ENCODE measurements at places on chromosomes 13 and 19.

- no peak for DNase-seq
These were observed 457.3 kb upstream of the MIR17HG start for GRCh38 chr13:90889906-90890834.

DNA sequence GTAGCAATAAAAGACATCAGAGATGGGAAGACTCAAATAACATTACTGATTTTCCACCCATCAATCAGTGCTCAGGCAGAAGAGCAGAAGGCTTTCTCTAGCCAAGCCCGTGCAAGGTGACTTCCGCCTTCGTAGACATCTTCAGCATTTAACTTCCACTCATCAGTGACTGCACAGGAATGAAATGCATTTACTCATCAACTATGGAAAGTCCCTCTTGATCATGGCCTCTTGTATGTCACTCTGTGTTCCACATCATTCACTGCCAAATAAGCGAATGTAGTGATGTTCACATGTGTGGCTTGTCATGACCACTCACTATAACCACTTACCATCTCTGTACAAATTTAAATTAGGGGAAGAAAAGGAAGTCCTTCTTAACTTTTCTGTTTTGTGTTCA, 49.4 kb downstream of the SACS start:
- DNase-seq: no peak

GRCh38 chr13:113057084-113057483, 48.5 kb upstream of the F7 start:
- DNase-seq: no peak

GRCh38 chr13:78060966-78061365, 142.3 kb upstream of the EDNRB start:
- DNase-seq: no peak
